ENCODE measurements at places on chromosomes 11 and 22.
A peak's percentile ranks its signal among the peaks of the same experiment; 100 is the strongest.

DNA sequence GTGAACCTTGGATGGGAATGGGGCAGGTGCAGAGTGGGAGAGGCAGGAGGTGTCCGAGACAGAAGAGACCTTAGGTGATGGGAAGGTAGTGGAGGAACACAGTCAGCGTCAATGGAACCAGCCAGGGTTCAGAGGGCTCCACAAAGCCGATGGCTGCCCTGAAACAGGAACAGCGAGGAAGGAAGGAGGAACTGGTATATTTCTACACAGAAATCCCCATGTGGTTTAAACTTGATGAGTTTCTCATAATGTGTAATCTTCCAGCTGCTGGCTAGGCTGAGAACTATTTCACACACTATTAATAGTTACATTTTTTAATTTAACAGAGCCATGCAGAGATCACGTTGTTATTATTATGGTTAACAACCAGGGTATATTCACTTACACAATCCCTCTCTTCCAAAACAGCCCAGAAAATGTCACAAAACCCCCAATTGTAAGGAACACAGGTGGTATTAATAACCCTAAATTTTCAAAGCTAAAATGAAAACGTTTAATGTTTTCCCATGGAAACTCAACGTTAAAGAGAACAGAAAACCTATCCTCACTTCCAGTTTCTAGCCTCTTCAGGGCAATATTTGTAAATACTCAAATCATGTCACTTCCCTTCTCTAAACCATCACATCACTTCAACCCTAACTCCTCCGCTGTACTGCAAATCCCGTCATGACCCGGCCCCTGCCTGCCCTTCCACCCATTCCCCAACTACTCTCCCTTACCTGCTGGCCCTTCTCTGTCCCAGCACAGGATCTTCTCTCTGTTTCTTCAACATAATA lies 74.5 kb upstream of the ARFGAP3 start:
- peak; percentile 19 for DNase-seq

DNA sequence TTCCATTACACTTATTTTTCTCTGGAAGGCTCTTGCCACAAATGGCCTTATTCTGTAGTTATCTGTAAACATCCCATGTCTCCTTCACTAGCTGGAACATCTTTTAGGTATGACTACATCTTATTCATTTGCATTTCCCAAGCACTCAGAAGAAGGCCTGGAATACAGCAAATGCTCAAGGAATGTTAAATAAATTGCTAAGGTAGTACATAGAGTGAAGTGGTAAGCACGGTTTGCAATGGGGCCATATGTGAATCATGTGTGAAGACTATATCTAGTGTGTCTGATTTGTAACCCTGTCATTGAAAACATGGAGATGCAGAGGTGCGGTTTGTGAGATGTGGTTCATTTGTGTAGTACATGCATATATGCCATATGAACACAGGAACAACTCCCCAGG lies 33.5 kb downstream of the GDPD4 start:
- no peak for DNase-seq

DNA sequence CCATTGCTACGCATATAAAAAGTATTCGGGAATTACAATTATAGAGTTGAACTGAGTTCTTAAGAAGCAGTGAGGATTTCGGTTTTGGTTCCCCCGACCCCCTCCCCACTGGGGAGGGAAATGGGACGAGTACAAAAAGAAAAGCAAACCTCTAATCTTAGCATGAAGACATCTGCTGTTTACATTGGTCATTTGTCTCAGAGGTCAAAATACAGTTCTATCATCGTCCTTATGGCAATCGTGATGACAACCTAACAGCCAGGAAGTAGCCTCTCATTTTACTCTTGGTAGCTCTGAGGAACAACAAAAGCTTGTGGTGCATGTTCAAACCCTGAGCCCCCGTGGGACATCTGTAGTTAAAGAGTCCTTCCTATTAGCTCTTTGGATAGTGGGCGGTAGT lies 3.2 kb upstream of the PRSS23 start:
- DNase-seq = no peak

GRCh38 chr11:121671283-121672168 lies 218.8 kb upstream of the SORL1-AS1 start:
- no peak for DNase-seq

GRCh38 chr22:20001082-20001638 lies 15.5 kb downstream of the ARVCF start:
- DNase-seq = no peak

DNA sequence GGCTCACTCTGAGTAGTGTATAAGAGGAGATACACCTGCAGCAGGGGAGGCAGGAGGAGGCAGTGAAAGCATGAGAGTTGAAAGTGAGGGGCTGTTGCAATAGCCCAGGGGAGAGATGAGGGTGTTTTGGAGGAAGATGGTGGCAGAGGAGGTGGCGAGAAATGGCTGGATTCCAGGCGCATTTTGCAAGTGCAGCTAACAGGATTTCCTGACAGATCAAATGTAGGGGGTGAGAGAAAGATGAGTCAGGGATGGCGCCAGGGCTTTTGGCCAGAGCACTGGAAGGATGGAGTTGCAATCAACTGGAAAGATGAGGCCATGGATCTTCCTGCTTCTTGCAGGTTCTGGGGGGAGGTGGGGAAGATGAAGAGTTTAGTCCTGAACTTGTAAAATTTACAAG lies 16.8 kb upstream of the TSPAN18 start:
- no peak for DNase-seq

DNA sequence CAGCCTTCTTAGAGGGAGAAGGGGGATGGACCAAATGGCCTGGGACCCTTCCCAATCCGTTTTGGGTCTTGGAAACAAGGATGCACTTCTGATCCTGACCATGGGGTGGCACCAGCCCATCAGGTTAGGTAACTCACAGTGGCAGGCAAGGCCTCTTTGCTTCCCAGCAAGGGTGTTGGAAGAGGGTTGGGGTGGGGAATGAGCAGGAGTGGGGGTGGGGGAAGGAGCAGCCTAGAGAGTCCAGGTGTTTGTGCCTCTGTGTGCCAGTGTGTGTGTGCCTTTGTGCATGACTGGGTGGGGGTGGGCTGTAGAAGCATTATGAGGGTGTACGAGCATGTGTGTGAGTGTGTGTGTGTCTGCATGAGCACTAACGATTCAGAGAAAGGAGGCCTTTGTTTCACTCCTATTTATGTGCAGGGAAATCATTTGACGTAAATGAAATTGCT lies 213.1 kb downstream of the INSC start:
- no peak for DNase-seq

DNA sequence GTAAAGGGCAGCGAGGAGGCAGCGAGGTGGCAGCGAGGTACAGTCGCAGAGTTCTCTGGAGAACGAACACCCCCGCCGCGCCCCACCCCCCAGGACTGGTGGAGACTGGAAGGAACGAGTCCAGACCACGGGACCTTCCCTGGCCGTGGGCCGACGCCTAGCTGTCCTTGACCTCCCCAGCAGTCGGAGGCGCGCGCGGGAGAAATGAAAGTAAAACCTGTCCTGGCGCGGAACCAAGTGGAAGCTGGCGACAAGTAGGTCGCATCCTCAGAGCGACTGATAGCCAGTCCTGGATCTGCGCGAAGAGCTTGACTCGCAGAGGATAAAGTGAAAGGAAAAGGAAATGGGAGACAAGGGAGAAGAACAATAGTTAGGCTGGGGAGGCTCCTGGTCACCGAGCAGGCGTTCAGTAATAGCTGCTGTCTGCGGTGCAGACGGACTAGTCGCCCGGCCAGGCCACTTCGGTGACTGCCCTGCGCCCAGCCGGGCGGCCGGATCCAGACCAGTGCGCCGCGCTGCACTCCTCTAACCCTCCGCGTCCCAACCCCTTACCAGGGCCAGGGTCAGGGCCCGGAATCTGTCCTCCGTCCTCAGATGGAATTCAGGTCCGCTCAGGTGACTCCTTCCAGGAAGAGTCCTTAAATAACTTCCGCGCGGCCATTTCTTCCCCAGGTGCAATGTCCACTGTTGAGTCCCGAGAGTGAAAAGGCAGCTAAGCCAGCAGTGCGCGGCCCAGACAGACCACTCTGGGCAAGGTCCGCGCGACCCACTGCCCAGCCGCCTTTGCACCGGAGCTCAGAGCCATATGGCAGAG lies 1.9 kb upstream of the ADM start:
- peak; percentile 81 for DNase-seq

GRCh38 chr11:63719987-63720386 lies 38.7 kb downstream of the RTN3 start:
- no peak for DNase-seq

- DNase-seq = no peak
Observed at GRCh38 chr11:1935156-1936071, 11.7 kb upstream of the MRPL23 start.

DNA sequence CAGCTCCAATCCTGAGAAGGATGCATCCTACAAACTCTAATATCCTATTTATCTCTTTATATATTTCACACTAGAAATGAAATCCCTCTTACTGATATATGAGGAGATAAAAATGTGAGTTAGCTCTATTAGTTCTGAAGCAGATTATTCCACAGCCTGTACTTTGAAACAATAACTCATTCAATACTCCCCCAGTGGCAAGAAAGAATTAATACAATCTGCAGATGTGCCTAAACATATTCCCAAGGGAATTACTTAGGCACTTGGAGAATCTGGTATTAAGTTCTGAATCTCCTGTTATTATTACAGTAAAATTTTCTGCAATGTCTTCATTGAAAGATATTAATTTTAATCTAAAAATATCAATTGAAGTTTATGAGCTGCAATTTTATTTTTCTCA lies 59.4 kb downstream of the DDI1 start:
- no peak for DNase-seq

DNA sequence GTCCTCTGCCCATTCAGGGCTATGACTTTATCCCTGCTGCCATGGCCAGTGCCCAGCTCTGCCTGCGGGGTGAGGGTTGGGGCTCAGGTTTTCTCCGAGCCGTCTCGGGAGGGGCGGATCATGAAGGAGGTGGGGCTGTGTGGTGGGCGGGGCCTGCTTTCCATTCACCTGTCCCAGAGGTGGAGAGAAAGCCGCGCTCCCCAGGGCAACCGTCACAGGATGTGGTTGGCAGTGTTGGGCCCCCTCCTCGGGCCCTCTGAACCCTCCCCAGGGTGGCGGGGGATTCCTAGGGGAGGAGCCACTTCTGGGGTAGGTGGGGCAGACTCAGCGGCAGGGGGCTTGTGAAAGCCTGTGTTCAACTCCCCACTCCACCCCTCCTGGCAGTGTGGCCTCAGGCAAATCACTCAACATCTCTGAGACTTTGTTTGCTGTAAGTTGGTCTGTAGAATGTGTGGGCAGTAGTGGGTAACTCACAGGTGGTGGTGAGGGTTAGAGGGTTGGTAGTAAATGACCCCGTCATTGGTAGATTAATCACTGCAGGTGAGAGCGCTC lies 50.3 kb downstream of the CD6 start:
- DNase-seq = peak; percentile 96

DNA sequence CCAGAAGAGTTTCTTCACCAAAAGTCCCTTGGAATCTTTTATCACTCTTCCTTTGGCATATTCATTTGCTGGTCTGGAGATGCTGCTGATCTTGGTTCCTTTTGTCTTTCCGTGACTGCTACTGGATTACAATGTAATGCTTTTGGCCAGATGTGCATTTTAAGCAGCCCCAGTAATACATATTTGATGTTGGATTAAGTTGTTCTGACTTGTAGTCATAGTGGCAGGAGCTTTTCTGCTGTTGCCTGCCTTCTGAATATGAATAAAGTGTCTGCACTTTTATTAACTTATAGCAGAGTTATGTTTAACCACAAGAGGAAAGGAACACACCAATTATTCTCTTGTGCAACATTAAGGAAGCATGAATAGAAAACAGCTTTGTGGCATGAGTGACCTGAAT lies 360.0 kb upstream of the DDI1 start:
- DNase-seq = no peak

DNA sequence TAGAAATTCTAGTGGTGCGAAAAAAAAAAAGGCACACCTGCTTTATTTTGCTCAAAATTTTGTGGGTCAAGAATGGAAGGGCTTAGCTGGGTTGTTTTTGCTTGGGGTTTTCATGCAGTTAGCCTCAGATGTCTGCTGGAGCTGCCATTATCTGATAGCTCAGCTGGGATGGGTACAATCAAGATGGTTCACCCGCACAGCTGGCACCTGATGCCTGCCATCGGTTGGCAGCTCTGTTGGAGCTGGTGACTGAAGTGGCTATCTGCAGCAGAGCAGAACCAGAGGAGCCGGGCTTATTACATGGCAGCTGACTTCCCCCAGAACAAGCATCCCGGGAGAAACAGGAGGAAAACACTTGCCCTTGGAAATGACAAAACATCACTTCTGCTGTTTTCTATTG lies 12.1 kb upstream of the ELFN2 start:
- DNase-seq = no peak

GRCh38 chr11:76365038-76365679 lies 15.8 kb downstream of the THAP12 start:
- no peak for DNase-seq

DNA sequence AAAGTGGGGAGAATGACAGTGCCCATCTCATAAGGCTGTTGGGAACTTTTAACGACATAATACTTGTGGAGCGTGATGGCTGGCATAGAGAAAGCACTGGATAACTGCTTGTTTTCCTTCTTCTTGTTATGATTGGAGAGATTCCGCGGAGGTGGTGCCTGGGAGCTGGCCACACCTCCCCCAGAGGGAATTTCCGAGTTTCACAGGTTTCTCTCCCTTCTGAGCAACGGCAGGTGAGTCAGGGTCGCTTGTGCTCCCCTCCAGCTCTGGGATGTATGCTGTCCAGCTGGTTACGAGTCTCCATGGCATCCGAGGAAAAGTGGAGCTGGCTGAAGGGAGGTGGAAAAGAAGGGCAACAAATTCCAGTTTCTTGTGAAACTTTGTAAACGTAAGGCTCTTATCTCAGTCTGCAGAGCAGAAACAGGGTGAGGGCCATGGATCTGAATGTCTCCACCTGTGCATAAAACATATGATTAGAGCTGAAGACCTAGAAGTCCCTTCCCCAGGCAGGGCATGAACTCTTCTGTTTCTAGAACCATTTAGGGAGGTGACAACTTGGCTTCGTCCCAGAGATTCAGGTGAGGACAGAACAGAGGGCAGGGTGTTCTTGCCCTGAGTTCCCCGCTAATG lies 10.0 kb upstream of the PLET1 start:
- no peak for DNase-seq

DNA sequence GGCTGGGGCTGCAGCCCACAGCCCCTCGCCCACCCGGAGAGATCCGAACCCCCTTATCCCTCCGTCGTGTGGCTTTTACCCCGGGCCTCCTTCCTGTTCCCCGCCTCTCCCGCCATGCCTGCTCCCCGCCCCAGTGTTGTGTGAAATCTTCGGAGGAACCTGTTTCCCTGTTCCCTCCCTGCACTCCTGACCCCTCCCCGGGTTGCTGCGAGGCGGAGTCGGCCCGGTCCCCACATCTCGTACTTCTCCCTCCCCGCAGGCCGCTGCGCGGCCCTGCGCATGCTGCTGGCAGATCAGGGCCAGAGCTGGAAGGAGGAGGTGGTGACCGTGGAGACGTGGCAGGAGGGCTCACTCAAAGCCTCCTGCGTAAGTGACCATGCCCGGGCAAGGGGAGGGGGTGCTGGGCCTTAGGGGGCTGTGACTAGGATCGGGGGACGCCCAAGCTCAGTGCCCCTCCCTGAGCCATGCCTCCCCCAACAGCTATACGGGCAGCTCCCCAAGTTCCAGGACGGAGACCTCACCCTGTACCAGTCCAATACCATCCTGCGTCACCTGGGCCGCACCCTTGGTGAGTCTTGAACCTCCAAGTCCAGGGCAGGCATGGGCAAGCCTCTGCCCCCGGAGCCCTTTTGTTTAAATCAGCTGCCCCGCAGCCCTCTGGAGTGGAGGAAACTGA lies 731 bp downstream of the GSTP1 start:
- no peak for DNase-seq

GRCh38 chr11:693415-693831 lies 1.6 kb downstream of the DEAF1 start:
- no peak for DNase-seq
